ENCODE measurements at places on chromosomes 11 and 22.

DNA sequence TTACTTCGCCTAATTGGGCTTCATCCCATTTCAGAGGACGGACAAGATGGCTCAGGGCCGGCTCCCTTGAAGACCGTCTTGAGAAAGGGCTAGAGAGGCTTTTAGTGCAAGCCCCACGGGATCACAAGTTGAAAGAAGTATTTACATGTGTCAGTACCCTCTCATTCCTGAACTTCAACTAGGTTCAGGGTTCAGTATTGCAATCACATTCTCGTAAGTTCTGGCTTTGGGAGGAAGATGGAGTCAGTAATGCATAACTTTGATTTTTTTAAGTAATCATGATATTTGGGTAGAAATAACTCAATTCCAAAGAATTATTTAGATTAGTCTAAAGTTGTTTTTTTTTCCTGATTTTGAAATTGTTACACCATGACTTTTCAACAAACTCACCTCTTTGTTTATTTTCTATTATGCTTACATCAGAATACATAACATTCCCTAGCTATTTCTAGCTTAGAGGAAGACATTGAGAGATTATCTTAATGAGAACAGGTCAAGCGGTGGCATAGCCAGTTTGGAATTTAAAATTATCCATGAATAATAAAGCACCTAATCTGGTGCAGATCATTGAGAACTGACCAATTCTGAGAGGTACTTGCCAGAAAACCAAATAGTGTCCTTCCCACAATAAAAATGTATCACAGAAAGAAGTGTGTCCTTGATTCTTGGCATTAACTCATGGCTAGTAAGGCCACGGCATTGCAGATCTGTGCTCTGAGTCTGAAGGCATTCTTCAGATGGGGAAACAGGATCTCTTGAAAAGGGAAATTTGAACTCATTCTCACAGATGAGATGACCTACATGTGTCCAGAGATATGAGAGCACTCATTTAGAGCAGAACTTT lies 92.1 kb upstream of the BLID start:
- no peak for DNase-seq

DNA sequence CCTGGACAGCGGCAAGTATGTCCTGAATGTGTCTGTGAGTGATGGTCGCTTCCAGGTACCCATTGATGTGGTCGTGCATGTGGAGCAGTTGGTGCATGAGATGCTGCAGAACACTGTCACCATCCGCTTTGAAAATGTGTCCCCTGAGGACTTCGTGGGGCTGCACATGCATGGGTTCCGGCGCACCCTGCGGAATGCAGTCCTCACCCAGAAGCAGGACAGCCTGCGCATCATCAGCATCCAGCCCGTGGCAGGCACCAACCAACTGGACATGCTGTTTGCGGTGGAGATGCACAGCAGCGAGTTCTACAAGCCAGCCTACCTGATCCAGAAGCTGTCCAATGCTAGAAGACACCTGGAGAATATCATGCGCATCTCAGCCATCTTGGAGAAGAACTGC lies 125.3 kb upstream of the MTNR1B start:
- no peak for DNase-seq

DNA sequence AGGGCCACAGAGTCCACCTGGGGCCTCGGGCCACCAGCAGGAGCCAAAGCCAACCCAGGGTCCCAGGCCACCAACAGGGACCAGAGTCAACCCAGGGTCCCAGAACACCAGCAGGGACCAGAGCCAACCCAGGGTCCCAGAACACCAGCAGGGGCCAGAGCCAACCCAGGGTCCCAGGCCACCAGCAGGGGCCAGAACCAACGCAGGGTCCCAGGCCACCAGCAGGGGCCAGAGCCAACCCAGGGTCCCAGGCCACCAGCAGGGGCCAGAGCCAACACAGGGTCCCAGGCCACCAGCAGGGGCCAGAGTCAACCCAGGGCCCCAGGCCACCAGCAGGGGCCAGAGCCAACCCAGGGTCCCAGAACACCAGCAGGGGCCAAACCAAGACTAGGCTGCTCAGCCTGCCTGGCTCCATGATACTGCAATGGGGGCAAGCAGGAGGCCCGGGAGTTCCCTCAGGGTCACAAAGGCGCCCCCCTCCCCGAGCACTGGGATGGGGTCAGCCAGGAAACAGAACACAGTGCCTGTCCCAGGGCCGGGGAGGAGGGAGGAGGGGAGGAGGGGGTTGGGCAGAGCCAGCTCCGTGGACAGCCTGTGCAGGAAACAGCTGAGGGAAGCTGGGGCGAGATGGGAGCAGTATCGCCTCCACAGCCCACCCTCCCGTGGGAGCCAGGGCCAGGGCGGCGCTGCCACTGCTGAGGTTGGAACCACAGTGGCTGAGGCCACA lies 62.0 kb upstream of the PRR5 start:
- DNase-seq: no peak

- DNase-seq: no peak
Observed at GRCh38 chr11:134663506-134664313, 251.7 kb upstream of the B3GAT1 start.

GRCh38 chr11:117179048-117179999 lies 781 bp downstream of the SIDT2 start:
- DNase-seq: peak; percentile 38

DNA sequence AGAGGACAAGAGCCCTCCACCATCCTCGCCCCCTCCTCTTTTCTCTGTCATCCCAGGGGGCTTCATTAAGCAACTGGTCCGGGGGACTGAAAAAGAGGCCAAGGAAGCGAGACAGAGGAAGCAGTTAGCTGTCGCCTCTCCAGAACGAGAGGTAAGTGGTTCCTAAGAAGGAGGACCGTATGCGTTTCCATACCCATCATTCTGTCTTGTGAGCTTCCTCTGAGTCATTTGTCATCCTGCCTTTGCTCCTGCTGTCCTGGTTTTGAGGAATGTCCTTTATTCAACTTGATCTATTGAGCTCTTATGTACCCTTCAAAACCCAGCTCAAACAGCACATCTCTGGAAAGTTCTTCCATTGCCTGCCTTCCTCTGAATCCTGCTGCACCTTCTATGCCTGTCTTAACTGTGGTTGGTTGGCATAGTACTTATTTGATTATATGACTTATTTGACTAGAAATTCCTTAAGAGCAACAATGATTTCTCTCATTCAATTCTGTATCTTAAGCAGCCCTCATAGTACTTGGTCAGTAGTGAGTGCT lies 21.3 kb downstream of the MYO18B start:
- DNase-seq: no peak

GRCh38 chr11:47354913-47355282 lies 2.4 kb upstream of the MYBPC3 start:
- no peak for DNase-seq

GRCh38 chr11:102719620-102720277 lies 5.0 kb downstream of the MMP8 start:
- no peak for DNase-seq

- DNase-seq: no peak
Observed at GRCh38 chr11:13705710-13706109, 37.2 kb downstream of the FAR1 start.

- DNase-seq: peak; percentile 18
Observed at GRCh38 chr11:783581-784015, 6.3 kb downstream of the CEND1 start.

DNA sequence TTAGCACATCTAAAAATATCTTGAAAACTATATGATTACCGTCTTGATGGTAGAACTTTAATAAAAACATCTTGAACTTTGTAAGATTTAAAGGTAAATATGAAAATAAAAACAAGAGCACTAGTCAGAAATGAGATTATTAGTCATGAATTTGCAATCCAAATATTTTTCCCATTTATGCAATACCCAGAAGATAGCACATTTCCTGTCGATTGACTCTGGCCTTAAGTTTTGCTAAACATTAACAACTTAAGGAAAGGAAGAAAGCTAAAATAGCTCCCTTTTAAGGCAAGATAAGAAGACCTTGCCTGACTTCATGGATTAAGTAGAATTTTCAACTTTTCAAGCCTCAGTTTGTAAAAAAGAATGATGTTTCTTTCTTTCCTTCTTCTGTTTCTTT lies 1374.7 kb upstream of the RAG2 start:
- no peak for DNase-seq

GRCh38 chr11:114447892-114448291 lies 8.6 kb downstream of the REXO2 start:
- no peak for DNase-seq

- DNase-seq: no peak
Observed at GRCh38 chr22:37626144-37626543, 13.3 kb upstream of the SH3BP1 start.

GRCh38 chr11:46942172-46942571 lies 5.6 kb downstream of the CSTPP1 start:
- no peak for DNase-seq

All from CD4-positive, alpha-beta T cell treated with Interleukin-2 at 100 ng/mL for 4 hours (primary cell).